NAMALWA (cell line): ENCODE measurements at places on chromosomes 12 and 14.

DNA sequence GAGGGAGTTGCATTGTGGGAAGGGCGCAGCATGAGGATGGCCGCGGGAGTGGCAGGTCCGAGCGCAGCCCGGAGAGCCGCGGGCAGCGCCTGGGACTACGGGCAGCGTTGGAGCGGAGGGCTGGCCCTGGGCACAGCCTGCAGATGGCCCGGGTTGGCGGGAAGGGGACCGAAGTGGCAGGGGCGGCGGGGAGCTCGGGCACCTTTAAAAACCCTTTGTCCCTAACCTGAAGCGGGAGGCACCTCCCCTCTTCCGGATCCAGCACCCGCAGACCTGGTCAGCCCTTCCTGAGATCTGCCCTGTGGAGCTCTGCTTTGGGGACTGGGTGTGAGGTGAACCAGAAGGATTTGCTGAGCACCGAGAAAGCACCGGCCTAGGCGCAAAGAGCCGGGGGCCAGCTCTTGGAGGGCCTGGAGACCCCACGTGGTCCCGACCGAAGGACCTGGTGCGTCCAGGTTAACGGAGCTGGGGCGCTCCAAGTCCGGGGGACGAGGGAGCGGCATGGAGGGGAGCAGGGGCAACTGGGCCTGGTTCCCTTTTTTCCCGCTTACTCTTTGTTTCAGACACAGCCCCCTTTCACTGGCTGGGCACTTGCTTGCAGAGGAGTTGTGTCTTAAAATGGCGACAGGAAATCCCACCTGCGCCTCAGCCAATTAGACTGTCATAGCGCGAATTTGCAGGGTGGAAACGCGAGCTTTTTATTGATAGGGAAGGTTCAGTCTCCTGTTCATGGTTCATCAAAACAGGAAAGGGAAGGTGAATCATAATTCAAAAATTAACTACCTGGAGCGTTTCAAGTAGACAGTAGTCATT lies 792 bp upstream of the SLC38A1 start:
- peak; percentile 86 for DNase-seq

DNA sequence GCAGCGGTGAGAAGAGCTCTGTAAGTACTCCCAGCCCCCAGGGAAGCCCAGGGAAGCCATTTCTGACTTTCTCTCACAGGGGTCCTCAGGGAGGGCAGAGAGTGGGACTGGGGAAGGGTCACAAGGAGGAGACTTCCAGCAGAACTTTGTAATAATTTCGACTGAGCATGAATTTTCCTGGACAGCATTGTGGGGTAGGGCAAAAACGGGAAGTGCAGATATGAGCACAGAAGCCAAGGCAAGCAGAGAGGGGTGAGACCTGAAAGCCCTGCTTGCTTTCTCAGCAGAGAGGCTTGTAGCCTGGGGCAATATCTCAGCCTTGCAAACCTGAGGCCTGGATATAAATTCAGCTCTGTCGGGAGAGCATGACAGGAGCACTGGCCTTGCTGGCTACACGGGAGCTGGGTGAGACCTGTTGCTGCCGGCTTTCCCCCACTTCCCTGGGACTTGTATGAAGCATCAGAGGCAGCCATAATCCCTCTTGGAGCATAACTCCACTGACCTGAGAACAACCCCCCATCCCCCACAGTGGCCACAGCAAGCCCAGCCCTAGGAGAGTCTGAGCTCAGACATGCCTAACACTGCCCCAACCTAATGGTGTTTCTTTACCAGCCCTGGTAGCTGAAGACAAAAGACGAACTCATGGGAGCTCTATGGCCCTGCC lies 9.8 kb upstream of the IQSEC3 start:
- no peak for DNase-seq

DNA sequence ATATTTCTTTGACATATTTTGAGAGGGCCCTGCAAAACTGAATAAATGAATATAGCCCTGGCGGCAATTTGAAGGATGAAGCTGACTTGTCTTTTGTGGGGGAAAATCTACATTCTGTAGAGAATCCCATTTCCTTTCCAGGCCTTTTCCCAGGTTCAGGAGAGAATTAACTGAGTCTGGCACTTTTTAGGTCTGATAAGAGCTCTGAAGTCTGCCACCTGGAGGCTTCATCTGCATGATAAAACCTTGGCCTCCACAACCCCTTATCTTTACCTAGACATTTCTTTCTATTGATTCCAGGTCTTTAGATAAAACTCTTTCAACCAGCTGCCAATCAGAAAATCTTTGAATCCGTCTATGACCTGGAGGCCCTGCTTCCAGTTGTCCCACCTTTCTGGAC lies 299.4 kb downstream of the ETNK1 start:
- DNase-seq, result no peak

- DNase-seq, result no peak
Measured at GRCh38 chr12:123152833-123153232, 1.9 kb upstream of the PITPNM2 start.

DNA sequence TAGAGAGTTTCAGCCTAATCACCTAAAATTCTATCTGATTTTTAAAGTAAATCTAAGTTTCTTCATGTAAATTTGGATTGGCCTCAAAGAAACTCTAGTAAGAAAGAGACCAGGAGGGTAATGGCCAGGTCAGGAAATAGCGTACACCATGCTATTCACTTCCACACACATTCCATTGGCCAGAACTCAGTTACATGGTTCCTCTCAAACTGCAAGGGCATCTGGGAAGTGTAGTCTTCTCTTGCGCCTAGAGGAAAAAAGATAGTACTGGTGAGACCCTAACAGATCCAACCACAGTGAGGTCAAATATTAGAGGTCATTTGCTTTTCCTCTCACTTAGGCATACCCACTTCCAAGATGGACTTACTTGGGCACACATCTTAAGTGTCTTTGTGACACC lies 39.1 kb downstream of the MBIP start:
- peak; percentile 1 for DNase-seq

DNA sequence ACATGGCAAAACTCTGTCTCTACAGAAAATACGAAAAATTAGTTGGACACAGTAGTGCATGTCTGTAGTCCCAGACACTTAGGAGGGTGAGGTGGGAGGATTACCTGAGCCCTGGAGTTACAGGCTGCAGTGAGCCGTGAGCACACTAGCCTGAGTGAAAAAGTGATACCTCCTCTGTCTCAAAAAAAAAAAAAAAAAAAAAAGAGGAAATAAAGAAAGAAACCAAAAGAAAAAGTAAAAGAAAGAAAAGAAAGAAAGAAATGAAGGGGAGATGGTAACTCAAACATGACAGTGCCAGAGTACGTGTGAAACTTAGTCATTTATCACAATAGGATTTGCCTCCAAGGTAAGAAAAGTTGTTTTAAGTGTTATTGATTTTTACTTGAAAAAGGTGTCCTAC lies 407.0 kb upstream of the MGAT4C start:
- DNase-seq, result no peak

DNA sequence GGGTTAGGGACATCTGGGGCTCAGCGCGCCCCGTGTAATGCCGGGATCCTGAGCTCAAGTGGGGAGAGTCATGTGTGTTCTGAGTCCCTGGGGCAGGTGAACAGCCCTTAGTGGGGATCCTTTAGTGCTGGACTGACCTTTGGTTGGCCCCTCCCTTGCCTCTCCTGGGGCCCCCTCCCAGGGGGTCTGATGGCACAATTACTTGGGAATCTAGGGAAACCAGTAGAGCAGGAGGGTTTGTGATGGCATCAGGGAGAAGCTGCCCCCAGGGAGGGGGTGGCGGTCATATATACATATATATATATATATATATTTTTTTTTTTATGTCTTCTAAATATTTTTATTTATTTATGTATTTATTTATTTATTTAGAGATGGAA lies at the start of gene MORN3:
Gene MORN3, minus strand, starts transcription at position 134 of the 380 bp plus-strand sequence. CDS start 171 bp downstream, outside the sequence.
- DNase-seq, result no peak

- no peak for DNase-seq
Measured at GRCh38 chr12:99476956-99477355, 170.6 kb upstream of the GARIN6 start.

DNA sequence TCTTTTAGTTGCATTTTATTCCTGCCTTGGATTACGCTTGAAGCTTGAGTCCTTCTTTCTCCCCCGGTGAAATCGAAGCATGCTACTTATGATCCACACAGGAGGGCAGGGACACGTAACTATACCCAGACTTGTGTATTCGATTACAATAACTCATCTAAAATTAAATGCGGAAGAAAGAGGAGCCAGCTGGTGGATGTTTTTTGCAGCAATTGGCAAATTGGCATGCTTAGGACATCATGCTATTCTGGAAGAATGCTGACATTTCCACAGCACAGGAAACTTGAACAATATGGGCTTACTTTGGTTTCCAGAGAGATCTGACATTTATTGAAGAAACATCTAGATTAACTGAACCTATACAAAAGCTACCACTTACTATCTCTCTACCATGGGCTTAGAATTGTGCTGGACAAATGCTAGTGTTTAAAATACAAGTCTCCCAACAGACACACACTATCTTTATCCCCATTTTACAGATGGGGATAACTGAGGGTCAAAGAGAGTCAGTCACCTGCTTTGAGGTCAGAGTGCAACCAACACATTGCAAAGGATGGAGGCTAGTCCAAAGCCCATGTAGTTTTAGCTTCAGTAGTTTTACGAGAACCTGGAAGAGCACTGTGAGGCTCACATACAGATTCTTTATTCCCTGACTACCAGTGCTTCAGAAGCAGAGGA lies 36.3 kb downstream of the LGMN start:
- no peak for DNase-seq

DNA sequence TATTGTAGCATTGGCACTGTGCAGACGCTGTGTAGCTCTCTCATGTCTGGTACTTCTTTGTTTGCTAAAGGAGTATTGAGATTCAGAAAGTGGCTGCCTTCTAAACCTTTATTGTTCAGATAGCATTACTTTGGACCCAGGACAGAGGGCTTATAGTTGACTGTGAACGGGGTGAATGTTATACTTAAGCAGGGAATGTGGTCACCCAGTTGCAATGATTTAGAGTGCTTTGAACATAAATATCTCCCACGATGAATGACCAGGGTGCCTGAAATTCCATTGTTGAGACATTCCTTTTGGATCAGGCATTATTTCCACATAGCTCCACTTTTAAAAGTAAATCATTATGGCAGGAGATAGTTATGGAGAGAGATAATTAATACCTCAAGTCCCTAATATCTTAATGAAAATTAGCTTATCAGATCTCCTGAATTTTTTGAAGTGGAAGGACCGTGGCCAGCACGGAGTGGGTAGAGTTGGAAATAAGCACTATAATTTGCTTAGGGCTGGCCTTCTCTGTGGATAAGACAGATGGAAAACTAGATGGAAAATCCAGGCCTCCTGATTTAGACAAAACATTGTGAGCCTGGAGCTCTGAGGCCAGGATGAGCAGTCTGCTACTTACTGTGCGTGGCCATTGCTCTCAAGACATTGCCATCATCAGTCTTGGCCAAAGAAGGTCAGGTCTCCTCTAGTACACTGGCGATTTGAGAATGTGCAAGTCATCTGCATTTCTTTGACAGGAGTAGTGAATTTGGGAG lies 114.5 kb downstream of the ETV6 start:
- DNase-seq, result no peak

GRCh38 chr14:61434311-61434710 lies 112.9 kb downstream of the PRKCH start:
- DNase-seq, result no peak

DNA sequence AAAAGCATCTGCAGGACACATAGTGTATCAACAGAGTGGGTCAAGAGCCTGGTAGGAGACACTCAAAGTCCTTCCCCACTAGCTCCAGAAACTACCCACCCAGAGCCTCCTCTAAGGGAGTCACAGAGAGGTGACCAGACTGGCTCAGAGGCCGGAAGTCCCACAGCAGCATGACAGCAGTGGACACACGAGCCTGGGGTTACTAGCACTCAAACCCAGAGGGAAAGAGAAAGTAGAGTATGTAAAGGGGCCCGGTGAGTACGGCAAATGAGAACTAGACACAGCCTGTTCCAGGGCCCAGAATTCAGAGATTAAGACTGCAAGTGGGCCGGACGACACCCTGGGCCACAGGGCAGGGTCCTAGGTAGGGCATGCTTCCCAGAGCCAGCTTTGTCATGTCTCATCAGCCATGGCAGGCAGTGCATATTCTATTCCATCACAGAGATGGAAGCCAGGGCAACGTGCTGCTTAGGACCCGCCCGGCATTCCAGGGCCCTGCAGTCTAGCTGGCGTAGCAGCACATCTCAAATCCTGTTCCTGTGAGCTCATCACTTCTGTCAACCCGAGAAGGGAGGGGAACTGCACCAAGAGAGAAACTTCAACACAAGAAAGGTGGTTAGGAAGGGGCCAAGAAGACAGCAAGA lies 4.2 kb downstream of the IFFO1 start:
- no peak for DNase-seq

DNA sequence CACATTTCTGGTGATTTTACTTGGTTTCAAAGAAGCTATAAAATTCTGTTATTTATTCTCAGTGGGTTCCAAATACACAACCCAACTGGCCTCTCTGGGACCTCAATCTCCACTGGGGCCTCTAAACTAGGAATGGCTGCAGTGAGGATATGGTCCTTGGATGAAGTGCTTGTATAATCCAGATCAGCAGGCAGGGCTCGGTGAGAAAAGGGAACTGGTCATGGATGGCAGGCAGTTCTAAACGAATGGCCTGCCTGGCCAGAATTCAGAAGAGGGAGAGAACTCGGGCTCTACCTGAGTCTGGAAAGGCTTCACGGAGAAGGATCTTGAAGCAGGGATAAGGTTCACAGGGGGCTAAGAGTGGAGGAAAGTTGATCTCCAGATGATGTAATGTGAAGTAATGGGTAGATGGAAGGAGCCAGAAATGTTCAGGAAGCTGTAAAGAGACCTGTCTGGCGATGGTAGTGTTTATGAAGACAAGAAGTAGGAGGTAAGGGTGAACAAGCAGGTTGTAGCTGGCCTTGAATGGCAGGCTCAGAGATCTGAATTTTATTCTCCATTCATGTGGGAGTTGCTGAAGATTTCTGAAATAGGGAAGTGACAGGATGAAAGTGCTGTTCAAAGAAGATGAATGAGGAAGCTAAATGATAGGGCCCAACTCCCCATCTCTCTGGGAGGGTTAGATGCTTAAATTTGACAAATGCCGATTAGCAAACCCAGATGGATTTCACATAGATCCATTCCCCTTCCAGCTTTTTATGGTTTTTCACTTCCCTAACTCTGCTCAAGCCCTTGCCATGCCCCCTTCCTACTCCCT lies 31.5 kb upstream of the ANO6 start:
- DNase-seq, result no peak

- peak; percentile 99 for DNase-seq
Measured at GRCh38 chr12:56104109-56104814, at the start of gene PA2G4. TSS of gene PA2G4 (plus strand) at chr12:56104559. CDS start at chr12:56104738, 179 bp downstream.

GRCh38 chr12:116266631-116267349 lies 10.7 kb downstream of the MED13L start:
- DNase-seq, result no peak
